ENCODE measurements at places on chromosomes 1 and 21. TPM values are rescaled to one million over a fixed set of nuclear protein-coding genes. Genes with fewer than 3 reads are reported as not detected.
A peak's percentile ranks its signal among the peaks of the same experiment; 100 is the strongest.

The COL9A2 gene
- polyA plus RNA-seq, result 0.07 TPM

GRCh38 chr21:26795866-26796329 is 49.3 kb downstream of the ADAMTS1 start:
- peak; percentile 91 for DNase-seq

- DNase-seq, result no peak
These were observed 130.3 kb upstream of the C21orf91 start for GRCh38 chr21:17949421-17949820.

DNA sequence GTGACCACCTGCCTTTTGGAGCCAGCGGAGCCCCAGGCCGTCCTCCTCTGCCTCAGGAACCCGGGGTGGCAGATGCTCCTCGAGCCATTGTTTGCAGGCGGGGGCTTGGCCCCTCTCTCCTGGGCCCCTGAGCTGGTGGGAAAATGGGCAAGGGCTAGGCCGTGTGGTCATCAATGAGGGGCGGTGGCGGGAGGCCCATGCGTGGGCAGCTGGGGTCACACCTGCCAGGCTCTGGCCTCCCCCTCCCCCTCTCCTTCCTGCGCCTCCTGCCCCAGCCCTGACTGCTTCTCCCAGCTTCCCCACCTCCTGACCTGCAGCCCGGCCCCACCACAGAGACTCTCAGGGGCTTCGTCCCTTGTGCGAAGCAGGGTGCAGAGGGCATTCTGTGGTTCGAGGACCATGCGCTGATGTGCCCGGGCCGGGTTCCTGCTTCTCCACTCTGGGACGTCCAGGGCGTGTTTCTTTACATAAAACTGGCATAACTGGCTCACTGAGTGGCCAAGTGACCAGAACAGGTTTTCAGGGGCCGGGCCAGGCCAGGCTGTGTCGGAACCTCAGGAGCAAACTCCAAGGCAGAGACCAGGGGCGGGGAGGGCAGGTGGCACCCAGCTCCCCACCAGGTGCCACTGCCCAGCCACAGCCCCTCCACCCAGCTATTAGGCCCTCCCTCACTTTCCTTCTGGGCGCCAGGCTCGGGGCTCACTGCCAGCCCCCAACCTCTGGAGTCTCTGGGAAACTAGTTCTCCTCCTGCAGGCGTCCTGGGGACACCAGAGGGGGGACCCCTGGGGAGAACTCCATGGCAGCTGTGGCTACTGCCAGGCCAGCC is 9.3 kb downstream of the SAMD11 start:
- DNase-seq, result no peak

GRCh38 chr21:31616216-31616615 is 43.3 kb upstream of the SOD1 start:
- no peak for DNase-seq

GRCh38 chr1:202710070-202711045 is at the start of gene SYT2:
TSS of gene SYT2 (minus strand) at chr1:202710454. CDS start at chr1:202605772, 104,682 bp downstream.
- DNase-seq, result no peak

DNA sequence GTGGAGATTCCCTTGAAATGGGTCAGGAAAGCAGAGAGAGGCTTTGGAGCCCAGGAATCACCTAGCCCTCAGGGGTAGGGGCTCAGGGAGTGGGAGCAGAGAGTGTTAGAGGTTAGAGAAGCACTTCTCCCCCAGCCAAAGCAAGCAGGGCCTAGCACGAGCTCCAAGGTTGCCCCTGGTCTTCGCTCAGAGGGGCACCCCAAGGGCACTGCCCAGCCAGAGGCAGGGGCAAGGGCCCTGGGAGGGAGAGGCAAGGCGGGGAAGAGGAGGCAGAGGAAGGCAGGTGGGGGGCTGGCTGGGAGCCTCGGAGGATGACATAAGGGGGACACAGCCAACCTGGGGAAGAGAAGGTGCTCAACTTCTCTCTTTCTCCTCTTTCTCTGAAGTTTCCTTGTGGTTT is 71.9 kb downstream of the CASZ1 start:
- no peak for DNase-seq

GRCh38 chr1:119549719-119550132 is 42.7 kb downstream of the HSD3B1 start:
- no peak for DNase-seq

The RHBG gene
- not detected for polyA plus RNA-seq

The TCP10L gene
- not detected for polyA plus RNA-seq

The B3GALT2 gene
- 1.5 TPM for polyA plus RNA-seq

DNA sequence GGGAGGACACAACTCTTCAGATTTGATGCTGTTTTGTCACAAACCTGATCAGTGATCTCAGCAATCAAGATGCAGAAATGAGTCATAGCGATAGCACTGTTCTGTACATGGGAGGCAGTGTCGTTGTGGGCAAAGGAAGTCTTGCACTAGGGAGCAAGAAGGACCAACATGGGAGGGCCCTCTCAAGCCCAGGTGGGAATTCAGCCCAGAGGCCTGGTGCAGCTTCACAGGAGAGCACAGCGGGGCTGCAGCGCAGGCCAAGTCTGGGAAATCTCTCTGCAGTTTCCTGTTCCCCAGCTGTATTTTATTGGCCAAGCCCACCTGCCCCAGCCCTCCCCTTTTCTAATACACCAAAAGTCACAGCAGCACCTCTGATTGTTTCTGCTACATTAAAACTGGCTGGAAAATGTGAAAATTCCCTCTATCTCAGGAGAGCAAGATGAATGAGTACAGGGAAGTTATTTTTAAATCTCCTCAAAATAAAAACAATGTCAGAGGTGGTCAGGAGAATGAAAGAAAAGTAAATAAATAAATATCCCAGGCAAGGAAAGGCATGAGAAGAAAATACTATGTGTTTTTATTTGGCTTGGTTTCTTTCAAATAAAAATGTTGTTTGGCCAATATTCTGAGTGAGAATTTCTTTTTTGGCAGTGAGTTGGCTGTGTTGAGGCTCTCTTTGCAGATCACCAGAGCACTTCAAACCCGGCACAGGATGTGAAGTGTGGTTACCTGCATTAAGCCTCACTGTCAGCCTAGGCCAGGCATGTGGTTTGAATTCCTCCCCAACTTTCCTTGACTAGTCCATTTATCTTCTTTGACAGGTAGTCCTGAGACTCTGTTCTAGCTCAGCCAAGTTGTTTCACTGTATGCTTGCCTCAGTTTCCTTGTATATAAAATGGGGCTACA is 422.1 kb downstream of the PLPP3 start:
- no peak for DNase-seq

The LCE1D gene
- not detected for polyA plus RNA-seq

- DNase-seq, result no peak
These were observed 560 bp downstream of the PLEKHM2 start for GRCh38 chr1:15684468-15685291.

GRCh38 chr1:211783266-211783665 is 47.3 kb downstream of the LPGAT1 start:
- no peak for DNase-seq

DNA sequence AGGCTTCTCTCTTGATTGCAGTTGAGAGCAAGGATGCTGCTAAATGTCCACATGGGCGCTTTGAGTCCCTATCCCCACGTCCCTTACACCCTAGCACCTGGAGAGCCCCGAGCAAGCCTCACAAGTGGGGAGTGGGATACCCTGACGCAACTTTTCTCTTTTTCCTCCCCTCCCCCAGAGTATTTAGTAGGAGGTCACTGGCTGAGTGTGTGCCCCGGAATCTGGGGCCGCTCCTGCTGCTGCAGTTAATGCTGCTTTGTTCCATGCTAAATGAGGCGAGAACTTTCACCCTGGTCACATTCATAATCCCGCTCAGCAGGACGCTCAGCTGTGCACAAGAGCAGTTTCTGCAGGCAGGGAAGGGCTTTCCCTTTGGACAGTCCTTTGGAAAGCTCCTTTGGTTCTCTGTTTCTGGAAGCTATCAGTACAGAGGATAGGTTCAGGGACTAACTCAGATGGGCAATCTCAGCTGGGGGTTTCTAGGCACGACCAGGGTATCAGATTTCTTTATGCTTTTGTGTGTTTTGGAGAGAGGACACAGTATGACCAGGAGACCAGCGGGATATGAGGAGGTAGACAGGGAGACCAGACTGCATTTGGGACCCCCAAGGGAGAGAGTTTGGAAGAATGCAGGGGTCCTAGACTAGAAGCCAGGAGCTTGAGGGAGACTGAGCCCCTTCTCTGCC is 75.9 kb downstream of the NOS1AP start:
- no peak for DNase-seq

DNA sequence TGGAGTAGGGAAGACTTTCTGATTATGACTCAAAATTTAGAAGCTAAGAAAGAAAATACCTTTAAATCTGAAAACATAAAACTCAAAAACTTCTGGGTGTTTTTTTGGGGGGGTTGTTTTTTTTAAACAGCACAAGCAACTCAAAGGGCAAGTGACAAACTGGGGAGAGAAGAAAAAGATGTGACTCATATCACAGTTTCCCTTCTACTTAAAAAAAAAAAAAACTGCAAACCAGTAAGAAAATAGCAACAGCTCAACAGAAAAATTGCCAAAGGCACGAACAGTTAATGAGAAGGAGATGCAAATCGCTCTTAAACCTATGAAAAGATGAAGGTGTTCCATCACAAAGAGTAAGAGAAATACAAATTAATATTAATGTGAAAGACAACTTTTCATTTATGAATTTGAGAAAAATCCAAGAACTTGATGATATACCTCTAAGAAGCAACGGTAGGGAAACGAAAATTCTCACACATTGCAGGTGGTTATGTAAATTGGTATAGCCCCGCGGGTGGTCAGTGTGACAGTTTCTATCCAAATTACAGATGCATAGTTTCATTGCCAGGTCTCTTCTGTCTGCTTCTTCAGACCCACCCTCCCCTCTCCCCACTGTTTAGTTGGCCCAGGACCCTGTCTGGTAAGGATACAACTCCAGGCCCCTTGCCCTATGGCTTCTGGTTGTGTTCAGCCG is 9.0 kb downstream of the IFNAR2 start:
- DNase-seq, result no peak

The PCBP3 gene
- 2.1 TPM for polyA plus RNA-seq

GRCh38 chr1:242522996-242523718 is 1.3 kb downstream of the PLD5 start:
- DNase-seq, result no peak

DNA sequence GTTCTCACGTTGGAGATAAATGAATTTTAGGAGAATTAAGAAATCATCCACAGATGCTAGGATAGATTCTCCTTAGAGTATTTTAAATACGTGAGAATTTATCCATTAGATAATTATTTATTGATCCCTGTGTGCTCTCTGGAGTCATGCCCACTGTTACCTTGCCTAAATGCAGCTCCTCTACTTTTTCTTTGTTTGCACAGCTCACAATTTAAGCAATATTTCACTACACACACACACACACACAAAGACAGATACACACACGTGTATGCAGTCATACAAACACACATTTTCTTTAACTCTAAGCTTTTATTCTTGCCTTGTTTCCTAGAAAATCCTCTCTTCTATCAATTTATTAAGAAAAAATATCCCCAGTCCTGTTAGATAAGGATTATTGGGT is 51.7 kb downstream of the GPR88 start:
- DNase-seq, result no peak

The FAM151A gene
- not detected for polyA plus RNA-seq

The PGLYRP4 gene
- not detected for polyA plus RNA-seq

DNA sequence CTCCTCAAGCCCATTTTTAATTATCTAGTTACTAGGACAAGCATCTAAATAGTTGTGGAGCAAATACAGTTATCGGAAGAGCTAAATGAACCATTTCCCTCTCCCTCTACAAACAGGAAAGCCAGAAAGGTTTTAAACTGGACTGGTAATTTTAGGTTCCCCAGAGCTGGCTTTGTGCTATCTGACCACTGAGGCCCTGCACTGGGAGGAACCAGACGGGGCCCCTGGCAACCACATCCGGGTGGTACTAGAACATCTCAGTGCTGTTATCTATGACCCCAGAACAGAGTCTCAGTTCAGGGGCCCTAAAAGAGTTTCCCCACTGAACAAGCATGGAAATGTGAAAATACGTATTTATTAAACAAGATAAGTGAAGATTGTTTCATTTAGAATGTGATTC is 7.7 kb upstream of the RSPH1 start:
- no peak for DNase-seq

The PDE9A gene
- polyA plus RNA-seq, result 0.07 TPM

The SLC30A10 gene
- polyA plus RNA-seq, result not detected

- peak; percentile 57 for DNase-seq
These were observed 131.0 kb downstream of the TGFBR3 start for GRCh38 chr1:91754816-91755580.

DNA sequence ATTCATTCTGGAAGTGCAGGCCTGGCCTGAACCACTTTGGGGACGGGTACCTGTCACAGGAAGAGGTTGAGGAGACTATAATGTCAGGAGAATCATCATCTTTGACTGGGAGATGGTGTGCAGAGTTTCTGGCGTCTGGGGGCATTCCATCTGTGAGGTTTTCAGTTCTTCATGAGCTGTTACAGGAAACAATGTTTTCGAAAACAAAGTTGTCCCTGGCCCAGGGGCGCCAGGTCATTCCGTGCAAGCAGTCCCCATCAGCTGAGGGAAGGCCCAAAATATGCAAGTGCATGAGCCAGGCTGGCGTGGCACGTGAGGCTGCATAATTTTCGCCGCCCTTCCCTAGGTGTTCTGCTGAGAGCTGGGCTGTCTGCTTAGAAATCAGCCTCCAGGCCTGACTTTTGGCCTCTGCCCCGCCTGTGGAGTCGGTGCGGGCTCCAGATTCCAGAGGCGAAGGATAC is 68.4 kb upstream of the ATP5PO start:
- no peak for DNase-seq

DNA sequence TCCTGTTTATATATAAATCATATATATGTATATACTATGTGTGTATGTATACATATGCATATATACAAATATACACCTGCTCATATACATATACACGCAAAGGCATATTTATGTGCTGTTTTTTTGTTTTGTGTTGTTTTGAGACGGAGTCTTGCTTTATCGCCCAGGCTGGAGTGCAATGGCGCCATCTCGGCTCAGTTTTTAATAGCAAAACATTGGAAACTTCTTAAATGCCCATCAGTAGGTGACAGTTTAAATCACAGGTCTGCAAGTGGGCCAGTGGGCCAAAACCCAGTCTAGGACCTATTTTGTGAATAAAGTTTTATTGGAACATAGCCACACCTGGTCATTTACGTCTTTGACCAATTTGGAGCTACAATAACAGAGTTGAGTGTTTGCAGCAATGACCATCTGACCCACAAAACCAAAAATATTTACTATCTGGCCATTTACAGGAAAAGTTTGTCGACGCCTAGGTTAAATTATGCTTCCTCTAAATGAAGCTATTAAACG is 132.3 kb downstream of the TOMM20 start:
- no peak for DNase-seq

GRCh38 chr21:26943921-26944320 is 23.0 kb downstream of the ADAMTS5 start:
- no peak for DNase-seq

GRCh38 chr1:160826546-160826945 is 30.6 kb downstream of the LY9 start:
- DNase-seq, result no peak

The FAM131C gene
- polyA plus RNA-seq, result 0.47 TPM

- no peak for DNase-seq
These were observed 722 bp downstream of the LHX8 start for GRCh38 chr1:75134647-75135572.

GRCh38 chr1:91036894-91037829 is 15.3 kb upstream of the ZNF644 start:
- no peak for DNase-seq

DNA sequence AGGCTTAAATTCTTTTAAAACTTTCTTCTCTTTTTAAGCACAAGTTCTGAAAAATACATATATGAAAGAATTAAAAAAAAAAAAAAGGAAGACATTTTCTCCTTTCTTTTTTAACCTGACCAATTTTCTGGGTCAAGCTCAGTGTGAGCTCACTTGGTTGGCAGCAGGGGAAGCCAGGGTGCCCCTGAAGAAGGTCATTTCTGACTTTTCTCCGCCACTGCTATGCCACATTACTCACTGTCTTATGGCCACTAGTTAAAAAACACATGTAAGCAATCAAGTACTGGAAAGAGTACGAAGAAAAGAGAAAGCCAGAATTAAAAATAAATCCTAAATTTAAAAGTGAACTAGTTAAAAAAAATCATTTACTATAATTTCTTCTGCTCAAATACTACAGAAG is 275.0 kb downstream of the NEGR1 start:
- no peak for DNase-seq

All from BJ (cell line).